ENCODE measurements at places on chromosomes 4 and X.

GRCh38 chr4:107552306-107552705 is 167.7 kb downstream of the PAPSS1 start:
- DNase-seq = no peak

- no peak for DNase-seq
These were observed 60.9 kb downstream of the C4orf46 start for GRCh38 chr4:158610790-158611189.

GRCh38 chrX:153460826-153461225 is 9.6 kb downstream of the HAUS7 start:
- DNase-seq = no peak

DNA sequence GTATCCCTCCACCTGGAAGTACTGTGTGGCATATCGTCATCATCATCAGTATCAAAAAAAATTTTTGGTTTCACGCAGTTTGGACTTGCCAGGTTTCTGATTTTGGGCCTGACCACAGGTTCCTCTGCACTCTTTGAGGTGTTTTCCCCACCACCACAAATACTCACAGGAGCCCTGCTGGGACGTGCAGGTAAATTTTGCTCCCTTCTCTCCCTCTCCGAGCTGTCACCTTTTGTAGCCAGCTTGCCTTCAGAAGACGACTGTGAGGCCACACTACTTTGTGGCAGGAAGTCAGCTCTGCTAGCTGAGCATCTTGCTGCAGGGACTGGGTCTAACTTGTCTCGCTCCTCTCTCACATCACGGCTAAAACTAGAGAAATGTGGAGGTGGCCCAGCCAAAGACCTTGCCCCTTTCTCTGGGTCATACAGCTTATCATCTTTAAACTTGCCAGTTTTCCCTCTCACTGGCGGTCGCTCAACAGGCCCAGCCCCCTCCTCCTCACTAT is 2.8 kb downstream of the PJA1 start:
- no peak for DNase-seq

DNA sequence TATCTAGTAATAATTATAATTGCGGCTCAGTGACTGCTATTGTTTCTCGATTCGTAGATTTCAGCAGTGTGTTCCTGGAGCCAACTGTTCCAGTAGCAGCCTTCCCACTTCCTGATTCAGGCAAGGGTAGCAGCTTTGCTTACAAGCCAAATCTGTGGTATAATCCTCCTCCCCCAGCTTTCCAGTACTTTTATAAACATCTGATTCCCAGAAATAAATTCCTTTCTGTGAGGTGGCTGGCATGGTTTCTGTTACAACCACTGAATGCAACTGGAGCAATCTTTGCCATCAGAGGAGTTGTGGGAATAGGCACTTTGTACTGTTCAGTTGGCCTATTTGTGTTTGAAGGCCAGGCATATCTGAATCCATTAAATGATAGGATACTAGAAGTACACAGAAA is 80.0 kb downstream of the GLRA3 start:
- no peak for DNase-seq

Data from GM18507 (cell line).